Activated T-helper 1 cell treated with anti-CD3 and anti-CD28 coated beads, Interleukin-12 subunit alpha, Interleukin-12 subunit beta, Interleukin-2, Interleukin-4 antibody, amounts not matched to agents 30 ng/mL and 10 ng/mL and 1 ng/mL, durations not matched to agents 14 hours and 24 hours and 36 hours (primary cell): ENCODE measurements at places on chromosomes 5 and 9. TPM values are rescaled to one million over a fixed set of nuclear protein-coding genes. Genes with fewer than 3 reads are reported as not detected.

The OXCT1 gene
- 84.4 and 85.1 TPM in 2 replicates for total RNA-seq

The ALDH1A1 gene
- not detected in 2 replicates for total RNA-seq

DNA sequence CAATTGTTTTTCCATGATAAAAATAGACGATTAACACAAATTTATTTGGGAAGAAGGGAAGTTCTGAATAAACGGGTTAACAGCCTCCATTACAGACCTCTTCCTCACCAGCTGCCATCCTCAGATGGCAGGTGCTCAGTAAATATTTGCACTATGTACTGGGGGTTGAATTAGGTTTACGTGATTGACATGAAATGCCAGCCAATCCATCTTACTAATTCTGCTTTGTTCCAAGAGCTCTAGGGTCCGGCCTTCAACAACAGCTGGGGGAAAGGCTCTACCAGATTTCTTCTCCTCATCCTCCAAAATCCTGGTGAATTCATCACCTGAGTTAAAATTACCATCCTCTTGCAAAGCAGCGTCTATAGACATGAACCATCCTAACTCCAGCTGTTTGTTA, 104.6 kb downstream of the MTX3 start:
- no peak for DNase-seq
- H3K36me3 ChIP-seq = peaks cover 2% of the 10 kb centered on the region
- H3K27ac ChIP-seq = no peak overlapping the region

The MYOT gene
- not detected in 2 replicates for total RNA-seq

DNA sequence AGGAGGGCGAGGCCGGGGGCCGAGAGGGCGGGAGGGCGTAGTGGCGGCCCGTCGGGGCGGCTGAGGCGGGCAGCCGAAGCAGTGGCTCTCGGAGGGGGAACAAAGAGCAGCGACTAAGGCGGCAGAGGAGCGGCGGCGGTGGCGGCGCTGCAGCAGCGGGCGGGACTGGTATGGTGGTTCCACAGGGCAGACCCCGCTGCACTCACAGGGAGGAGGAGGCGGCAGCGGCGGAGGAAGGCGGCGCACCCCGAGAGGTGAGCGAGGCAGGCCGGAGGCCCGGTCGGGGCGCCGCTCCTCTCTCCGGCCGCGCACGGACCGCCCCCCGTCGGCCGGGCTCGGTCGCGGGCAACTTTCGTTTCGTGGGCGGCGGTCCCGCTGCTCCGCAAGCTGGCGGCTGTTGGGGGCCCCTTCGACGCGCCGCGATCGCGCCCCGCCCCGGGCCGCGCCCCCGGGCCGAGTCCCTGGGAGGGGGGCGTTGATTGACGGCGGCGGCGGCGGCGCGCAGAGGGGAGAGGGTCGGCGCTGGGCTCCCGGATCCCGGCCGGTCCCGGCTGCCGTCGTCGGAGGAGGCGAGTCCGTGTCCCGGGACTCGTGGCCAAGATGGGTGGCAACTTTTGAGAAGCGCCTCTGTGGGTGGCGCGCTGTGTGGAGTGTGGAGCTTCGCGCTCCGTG, 467 bp downstream of the CNOT6 start:
- H3K27me3 ChIP-seq = no peaks in the 10 kb centered on the region
- peak; percentile 44 for DNase-seq
- peaks cover 40% of the 10 kb centered on the region for H3K4me1 ChIP-seq
- peaks cover 11% of the 10 kb centered on the region for H3K36me3 ChIP-seq
- peak overlapping the region; percentile 93 for H3K27ac ChIP-seq

The GDF9 gene
- 0.32 and 0.57 TPM in 2 replicates for total RNA-seq

The MZB1 gene
- 38.1 and 38.8 TPM in 2 replicates for total RNA-seq

DNA sequence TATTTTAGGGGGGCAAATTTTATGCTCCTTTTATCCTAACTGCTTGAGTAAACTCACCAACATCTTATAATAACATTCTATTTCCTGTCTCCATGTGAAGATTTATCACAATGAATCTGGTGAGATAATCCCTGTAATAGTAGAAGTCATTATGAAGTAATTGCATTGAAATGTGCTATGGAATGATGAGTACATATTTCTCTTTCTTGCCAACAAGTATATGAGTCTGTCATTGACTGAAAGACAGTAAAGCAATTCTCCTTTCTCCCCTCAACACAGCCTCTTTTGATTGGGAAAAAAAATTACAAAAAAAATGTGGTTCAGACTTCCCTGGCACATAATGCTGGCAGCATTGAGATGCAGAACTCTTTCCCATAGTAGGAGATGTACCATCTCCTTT, 459.2 kb upstream of the RGMB start:
- no peak overlapping the region for H3K4me3 ChIP-seq
- H3K36me3 ChIP-seq = no peaks in the 10 kb centered on the region
- DNase-seq = no peak
- no peak overlapping the region for H3K27ac ChIP-seq
- H3K27me3 ChIP-seq = peaks cover 10% of the 10 kb centered on the region

- H3K4me3 ChIP-seq = no peak overlapping the region
- no peak for DNase-seq
- H3K4me1 ChIP-seq = no peaks in the 10 kb centered on the region
- no peak overlapping the region for H3K27ac ChIP-seq
These were observed 83.6 kb downstream of the ENC1 start for GRCh38 chr5:74556631-74557595.

GRCh38 chr5:159098603-159099436, 896 bp downstream of the EBF1 start:
- H3K27me3 ChIP-seq = peaks cover 80% of the 10 kb centered on the region
- no peaks in the 10 kb centered on the region for H3K36me3 ChIP-seq
- H3K27ac ChIP-seq = no peak overlapping the region
- peak overlapping the region; percentile 86 for H3K4me3 ChIP-seq
- peak; percentile 41 for DNase-seq

DNA sequence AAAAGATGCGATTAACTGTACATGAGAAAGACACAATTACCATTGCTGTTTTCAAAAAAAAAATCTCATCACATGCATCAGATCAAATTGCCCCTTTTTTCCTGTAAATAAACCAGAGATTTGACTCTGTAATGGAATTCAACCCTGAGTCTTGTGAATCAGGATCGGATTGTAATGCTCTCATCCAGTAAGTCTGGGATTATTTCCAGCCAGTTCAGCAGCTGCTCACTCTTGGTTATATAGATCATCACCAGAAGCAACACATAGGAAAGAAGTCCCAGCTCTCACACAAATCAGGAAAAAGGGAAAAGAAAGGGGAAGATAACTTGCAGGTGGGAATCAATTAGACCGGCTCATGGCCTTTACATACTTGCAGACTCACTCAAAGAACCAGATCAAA, 97.8 kb upstream of the SPOCK1 start:
- H3K27me3 ChIP-seq = peaks cover 18% of the 10 kb centered on the region
- no peak overlapping the region for H3K4me3 ChIP-seq
- no peak for DNase-seq

The PCA3 gene
- not detected in 2 replicates for total RNA-seq

GRCh38 chr5:125411071-125411743, 664.8 kb upstream of the ZNF608 start:
- no peaks in the 10 kb centered on the region for H3K36me3 ChIP-seq
- no peaks in the 10 kb centered on the region for H3K4me1 ChIP-seq
- H3K27ac ChIP-seq = no peak overlapping the region
- no peak for DNase-seq
- H3K4me3 ChIP-seq = no peak overlapping the region

DNA sequence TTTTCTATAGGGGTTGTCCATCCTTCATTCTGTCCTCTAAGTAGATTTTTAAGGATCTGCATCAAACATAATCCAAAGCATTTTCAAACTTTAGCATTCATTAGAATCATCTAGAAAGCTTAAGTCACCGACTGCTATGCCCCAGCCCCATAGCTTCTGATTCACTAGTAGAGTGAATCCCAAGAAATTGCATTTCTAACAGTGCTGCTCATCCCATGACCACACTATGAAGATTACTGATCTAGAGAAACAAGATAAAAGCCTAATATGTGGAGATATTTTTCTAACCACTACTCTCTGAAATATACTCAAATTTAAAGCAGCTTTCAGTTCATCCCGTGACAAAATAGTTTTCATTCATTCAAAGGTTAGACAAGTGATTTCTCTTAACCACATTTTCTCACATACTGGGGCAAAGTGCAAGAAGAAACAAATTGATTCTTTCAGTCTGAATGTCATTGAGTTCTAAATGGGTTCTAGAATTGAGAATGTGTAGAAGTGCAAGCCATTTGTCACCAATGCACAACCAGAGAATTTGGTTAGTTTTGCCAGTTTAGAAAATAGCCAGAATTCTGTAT, 286.9 kb upstream of the CD180 start:
- no peak overlapping the region for H3K27ac ChIP-seq
- H3K27me3 ChIP-seq = peaks cover 3% of the 10 kb centered on the region
- H3K36me3 ChIP-seq = no peaks in the 10 kb centered on the region
- no peaks in the 10 kb centered on the region for H3K4me1 ChIP-seq
- no peak for DNase-seq

DNA sequence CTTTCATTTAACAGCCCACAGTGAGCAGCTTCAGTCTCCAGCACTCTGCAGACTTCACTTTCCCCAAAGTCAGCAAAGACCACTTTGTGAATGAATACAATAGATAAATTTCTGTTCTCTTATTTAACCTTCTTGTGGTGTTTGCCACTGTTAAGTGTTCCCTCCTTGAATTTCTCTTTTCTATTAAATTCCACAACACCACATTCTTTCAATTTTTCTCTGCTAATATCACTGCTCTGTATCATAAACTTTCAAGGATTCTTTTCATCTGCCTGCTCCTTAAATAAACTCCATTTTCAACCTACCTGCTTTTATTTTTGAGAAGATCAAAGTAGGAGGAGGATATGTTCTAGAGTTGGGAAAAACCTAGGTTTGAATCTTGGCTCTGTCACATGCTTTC, 739.5 kb upstream of the GRAMD2B start:
- H3K4me3 ChIP-seq = no peak overlapping the region
- no peaks in the 10 kb centered on the region for H3K36me3 ChIP-seq
- H3K27me3 ChIP-seq = no peaks in the 10 kb centered on the region

The ARL14EPL gene
- total RNA-seq = not detected in 2 replicates

The IL17B gene
- not detected in 2 replicates for total RNA-seq

The EDIL3 gene
- not detected in 2 replicates for total RNA-seq
